H1 (cell line): ENCODE measurements at places on chromosomes 3 and 15. TPM values are rescaled to one million over a fixed set of nuclear protein-coding genes. Genes with fewer than 3 reads are reported as not detected.

Gene MEGF11
- 3.5 and 4.4 TPM in 2 replicates for total RNA-seq

Gene GP9
- not detected in 2 replicates for total RNA-seq

Gene GOLGA6B
- not detected in 2 replicates for total RNA-seq

Gene SATB1
- total RNA-seq, result 28.0 and 28.4 TPM in 2 replicates

Gene PDCD7
- 25.5 and 25.6 TPM in 2 replicates for total RNA-seq

Gene SLC9A9
- total RNA-seq, result 1.1 and 1.5 TPM in 2 replicates
